ENCODE measurements at places on chromosomes 12 and 14. TPM values are rescaled to one million over a fixed set of nuclear protein-coding genes. Genes with fewer than 3 reads are reported as not detected.
A peak's percentile ranks its signal among the peaks of the same experiment; 100 is the strongest.

CCDC196 gene
- not detected for total RNA-seq

GRCh38 chr14:23079716-23080115 lies 15.2 kb downstream of the ACIN1 start:
- no peak for DNase-seq

KRT79 gene
- not detected for total RNA-seq

GRCh38 chr14:94047581-94047980 lies 21.4 kb downstream of the OTUB2 start:
- DNase-seq: no peak

DNA sequence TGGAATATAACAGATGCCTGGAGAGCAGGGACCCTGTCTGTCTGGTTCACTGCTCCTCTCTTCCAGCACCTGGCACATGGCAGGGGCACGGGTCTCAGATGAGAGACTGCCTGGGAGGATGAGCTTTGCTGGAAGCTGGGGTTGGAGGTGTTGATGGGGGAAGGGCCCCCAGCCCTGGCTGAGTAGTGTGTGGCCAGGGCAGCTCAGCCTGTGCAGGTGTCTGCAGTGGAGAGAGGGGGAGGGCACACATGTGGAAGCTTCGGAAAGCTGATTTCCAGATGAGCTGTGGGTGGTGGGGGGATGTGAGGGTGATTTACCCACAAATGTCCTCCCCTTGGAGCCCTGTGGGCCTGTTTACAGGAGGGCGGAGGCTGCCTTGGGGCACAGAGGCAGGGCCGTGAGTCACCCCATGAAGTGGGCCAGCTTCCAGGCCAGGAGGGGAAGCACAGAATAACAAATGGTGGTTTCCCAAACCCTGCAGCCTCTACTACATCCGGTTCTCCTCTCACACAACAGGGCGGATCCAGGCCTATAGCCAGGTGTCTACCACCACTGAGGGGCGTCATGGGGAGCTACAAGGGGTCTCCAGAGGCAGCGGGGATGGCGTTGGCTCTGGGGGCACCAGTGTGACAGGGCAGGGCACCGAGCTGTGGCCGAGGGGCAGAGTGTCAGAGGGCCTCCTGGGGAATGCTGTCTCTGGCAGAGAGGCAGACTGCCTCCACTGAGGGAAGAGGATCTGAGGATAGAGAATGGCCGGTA lies 11.0 kb downstream of the KRT7 start:
- DNase-seq: peak; percentile 88

DNA sequence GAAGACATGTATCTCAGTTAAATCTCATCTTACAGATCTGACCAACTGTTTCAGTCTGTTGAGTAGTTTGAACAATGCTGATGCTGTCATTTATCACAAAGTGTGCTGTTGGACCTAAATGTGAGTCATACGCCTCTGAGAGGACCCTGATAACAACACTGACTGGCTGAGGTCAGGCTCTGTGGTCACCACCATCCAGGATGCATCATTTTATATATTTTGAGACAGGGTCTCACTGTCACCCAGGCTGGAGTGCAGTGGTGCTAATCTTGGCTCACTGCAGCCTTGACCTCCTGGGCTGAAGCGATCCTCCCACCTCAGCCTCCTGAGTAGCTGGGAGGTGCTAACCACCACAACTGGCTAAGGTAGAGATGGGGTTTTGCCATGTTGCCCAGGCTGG lies 181.0 kb upstream of the RGS6 start:
- DNase-seq: no peak

DNA sequence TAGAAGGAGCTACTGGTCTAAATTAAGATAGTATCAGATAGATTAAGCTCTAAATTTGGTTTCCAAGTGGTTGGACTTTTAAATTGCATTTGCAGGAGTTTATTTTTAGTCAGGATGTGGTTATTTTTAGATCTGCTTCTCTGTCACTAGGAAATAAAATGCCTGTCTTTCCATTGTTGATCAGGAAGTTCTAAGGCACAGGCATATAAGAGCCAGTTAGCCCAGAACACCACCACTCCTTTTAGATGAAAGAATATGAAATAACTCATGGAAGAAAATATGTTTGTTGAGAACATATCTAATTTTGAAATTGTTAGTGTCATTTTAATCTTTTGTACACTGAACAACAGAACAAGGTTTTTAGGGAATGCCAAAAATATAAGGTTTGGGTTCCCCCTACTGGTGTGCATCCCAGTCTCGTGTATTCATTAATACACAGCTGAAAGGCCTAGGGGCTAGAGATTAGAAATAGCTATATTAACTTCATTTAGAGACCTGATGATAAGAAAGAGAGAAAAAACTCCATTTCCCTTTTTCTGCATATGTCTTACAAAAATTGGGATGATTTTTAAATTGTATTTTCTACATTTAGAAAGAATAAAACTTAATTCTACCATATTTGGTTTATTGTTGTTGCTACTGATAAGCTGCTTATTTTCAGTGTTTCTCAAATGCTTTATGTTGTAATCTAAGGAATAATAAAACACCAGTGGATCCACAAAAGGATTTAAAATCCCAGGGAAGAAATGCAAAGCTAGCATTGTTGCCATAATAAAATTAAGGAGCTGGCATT lies 67.2 kb downstream of the RIC8B start:
- DNase-seq: no peak

DNA sequence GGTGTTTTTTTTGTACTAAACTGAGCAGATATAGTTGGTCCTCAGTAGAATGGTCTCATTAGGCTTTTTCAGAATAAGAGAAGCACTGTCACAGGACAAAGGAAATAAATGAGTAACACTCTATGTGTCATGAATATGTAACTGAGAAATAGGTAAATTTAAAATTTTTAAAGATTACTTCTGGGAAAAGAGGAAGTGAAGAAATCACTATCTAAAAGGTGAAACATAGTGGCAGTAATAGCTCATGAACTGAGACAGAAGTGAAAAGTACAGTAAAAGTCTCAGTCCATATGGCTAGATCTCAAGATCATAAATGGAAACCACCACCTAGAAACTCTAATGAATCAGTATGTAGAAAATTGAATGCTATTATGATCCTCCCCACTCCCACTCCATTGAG lies 89.3 kb upstream of the TTC7B start:
- no peak for DNase-seq

GRCh38 chr14:95085321-95085720 lies 72.0 kb downstream of the DICER1 start:
- DNase-seq: no peak

GRCh38 chr12:120696626-120697025 lies 9.7 kb downstream of the MLEC start:
- DNase-seq: no peak

DNA sequence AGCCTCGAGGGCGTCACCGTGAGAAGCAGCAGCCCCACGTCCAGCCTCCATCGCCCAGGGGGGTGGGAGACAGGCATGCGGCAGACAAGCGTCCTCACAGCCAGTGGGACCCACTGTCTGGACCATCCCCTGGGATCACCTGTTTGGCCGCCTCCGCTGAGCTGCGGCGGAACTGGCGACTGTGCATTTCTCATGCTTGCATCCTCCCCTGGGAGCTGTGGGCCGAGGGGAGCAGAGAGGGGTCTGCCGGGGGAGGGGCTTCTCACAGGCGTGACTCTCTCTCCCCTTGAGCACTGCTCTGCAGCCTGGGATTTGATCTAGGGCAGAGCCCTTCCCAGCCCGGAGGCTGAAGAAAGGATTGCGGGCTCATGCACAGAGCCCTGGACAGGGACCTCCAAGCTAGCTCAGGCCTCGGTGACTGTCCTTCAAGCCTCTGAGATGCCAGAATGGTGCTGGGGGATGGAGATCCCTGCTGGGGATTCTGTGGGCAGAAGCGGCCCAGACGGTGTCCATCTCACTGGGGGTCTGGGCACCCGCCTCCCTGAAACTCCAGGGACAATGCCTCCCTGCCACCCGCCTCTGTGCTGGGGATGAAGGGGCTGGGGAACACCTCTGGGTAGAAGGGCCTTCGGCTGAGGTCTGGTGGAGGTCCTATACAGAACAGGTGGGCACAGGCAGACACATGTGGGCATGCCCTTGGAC lies 61.1 kb downstream of the PRIMA1 start:
- no peak for DNase-seq

DNA sequence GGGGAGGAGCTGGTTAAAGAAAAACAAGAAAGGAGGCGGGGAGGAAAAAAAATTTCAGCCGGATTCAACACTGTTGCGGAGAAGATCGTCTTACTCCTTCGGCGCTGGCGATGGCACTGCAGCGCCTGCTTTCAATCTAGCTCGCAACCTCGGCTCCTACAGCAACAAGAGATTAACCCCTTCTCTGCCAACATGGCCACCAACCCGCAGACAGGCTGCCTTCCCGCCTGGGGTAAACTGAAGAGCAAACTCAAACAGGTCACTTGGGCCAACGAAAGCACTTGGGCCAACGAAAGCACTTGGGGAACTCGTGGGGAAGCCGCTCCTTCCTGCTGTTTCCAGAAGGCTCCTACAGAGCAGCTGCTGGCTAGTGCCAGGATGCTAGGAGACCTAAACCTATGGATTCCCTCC lies 73.7 kb downstream of the CIT start:
- no peak for DNase-seq

TMTC3 gene
- 25.8 TPM for total RNA-seq

KCNK10 gene
- 0.14 TPM for total RNA-seq

CLBA1 gene
- 17.1 TPM for total RNA-seq

TAC3 gene
- total RNA-seq: not detected

DNA sequence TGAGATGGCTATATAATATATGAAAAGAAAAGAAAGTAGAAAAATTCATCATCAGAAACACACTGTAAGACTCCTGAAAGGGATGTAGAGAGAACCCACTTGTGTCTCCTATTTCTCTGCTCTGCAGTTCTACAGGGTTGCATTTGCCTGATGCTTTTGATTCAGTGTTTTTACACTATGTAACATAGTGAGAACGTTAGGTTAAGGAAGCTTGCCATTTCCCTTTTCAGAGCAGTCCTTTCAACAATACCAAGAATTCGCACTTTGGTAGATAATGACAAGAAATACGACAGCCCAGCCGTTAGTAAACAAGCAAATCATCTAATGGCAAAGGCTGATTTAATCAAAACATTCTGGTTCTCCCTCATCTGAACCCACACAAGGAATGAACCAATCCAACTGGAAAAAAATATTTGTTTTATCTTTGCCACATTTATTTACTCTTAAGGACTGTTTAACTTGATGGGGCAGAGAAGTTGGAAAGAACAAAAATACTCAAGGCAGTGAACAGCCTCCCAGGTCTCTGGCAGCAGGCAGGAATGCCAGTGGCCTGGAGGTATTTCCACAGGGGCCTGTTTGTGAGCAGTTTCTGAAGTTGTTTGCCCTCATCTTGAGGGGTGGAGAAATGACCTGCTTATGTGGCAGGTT lies 30.8 kb upstream of the SOCS2 start:
- no peak for DNase-seq

DNA sequence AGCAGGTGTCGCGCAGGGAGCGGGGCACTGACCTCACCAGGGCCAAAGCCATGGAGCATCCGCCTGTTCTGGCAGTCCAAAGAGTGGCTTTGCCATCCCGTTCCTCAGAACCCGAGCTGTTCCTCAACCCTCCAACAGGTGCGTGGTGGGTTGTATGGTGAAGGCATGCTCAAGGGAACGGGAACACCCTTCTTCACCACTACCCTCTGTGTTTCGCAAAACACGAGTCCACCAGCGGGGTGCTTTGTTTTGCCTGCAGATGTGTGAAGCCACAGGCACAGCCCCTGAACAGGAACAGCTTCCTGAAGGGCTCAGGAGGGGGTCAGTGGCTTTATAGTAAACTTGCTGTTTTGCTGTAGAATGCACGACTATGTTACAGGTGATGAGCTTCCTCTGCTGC lies 52.7 kb downstream of the SMOC1 start:
- no peak for DNase-seq

- DNase-seq: no peak
These were observed 102.4 kb upstream of the E2F7 start for GRCh38 chr12:77167801-77168200.

- DNase-seq: no peak
These were observed 1144.8 kb downstream of the AACS start for GRCh38 chr12:126210026-126210425.

GRCh38 chr12:68611094-68611805 lies 551 bp downstream of the RAP1B start:
- DNase-seq: no peak

FAM222A gene
- 1.1 TPM for total RNA-seq

DNA sequence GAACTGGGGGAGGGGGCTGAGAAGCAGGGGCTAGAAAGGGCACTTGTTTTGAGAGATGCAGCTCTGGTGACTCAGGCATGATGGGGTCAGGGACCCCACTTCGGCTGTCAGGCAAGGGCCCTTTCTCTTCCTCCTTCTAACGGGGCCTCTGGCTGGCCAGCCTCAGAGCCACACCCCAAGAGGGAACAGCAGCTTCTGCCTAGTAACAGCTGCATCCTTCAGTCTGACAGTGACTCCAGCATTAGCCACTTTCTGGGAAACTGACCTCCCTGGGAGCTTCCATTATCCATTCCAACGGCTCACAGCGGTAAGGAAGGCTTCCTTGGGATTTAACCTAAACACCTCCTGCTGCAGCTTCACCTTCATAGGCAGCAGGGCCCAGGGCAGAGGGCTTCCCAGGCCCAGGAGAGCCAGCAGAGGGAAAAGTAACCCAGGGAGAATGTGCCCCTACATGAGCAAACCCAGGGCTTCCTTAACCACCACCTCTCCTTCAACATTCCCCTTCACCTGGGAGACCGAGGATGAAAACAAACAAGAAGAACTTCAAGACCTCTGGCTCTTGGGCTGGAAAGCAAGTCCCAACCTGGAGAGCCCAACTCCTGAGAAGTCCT lies 2.7 kb downstream of the NCKAP5L start:
- DNase-seq: no peak

PRR4 gene
- 0.38 TPM for total RNA-seq

Data from kidney epithelial cell (primary cell).